DMS 273 treated with DMSO at 0.1 percent for 48 hours (cell line): ENCODE measurements at places on chromosomes 7 and 10.

DNA sequence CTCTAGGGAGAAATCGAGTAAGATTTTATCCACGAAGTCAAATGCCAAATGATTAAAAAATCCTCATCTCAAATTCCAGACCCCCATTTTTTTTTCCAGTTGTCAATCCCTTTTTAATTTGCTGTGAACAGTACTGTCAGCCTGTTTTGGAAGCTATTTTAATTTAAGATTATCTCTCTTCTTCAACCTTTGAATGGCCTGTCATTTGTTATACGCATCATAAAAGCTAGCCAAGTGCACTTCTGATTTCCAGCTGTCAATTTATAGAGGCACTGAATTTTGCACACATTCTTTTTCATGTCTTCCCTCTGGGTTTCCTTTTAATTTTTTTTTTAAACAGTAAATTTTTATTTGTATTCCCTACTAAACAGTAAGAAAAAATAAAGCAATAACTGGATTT lies 336.4 kb upstream of the HGF start:
- no peak for DNase-seq

- no peak for DNase-seq
Observed at GRCh38 chr10:48496831-48497779, 107.8 kb downstream of the ARHGAP22 start.

DNA sequence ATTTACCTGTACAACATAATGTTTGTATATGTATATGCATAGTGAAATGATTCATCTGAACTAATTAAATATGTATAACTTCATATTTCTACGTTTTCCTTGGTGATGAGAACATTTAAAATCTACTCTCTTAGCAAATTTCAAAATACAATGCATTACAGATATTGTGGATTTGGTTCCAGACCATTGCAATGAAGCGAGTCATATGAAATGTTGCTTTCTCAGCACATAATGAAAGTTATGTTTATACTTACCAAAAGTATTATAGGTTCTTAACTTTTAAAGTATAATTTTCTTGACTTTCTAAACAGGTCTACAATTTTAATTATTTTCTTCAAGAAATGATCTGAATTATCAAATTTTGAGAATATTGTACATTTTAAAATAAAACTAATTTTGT lies 189.2 kb downstream of the CSTF2T start:
- no peak for DNase-seq

GRCh38 chr10:25701652-25702051 lies 232.4 kb upstream of the MYO3A start:
- DNase-seq = no peak

- no peak for DNase-seq
Observed at GRCh38 chr7:148650232-148650858, 48.4 kb upstream of the CUL1 start.

GRCh38 chr10:47039562-47039913 lies 128.3 kb downstream of the PTPN20 start:
- DNase-seq = no peak

DNA sequence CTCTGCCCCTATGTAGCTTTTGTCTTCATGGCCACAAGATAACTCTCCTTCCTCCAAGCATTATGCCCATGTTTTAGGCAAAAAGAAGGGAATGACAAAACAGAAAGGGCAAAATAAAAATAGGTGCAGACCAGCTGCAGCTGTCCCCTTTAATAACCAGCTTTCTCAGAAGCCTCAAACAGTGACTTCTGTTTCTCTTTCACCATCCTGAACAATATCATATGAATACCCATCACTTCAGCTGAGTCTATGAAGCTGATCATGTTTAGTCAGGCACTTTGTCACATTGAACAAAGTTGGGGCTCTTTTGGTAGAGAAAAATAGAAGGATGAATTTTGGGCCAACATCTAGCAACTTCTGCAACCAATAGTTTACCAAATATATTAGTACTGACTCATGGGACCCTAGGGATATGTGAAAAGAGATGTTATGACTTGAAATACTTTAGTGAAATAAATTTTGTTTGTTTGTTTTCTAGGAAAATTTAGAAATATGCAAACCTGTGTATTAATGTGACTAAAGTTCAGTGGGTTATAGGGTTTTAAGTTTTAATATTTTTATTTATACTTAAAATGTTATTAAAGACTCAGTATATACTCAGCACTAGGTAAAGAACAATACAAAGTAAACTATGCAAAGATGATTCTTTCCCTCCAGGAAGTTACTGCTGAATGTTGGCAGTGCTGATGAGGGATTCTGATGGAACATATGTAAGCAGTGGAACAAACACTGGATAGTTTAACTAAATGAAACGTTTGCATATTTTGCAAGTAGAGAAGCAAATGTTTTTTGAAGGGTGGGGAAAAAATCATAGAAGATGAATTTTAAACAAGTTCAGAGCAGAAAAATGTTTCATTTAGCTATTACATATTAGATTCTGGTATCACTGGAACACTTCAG lies 133.7 kb downstream of the FOXP2 start:
- DNase-seq = no peak

DNA sequence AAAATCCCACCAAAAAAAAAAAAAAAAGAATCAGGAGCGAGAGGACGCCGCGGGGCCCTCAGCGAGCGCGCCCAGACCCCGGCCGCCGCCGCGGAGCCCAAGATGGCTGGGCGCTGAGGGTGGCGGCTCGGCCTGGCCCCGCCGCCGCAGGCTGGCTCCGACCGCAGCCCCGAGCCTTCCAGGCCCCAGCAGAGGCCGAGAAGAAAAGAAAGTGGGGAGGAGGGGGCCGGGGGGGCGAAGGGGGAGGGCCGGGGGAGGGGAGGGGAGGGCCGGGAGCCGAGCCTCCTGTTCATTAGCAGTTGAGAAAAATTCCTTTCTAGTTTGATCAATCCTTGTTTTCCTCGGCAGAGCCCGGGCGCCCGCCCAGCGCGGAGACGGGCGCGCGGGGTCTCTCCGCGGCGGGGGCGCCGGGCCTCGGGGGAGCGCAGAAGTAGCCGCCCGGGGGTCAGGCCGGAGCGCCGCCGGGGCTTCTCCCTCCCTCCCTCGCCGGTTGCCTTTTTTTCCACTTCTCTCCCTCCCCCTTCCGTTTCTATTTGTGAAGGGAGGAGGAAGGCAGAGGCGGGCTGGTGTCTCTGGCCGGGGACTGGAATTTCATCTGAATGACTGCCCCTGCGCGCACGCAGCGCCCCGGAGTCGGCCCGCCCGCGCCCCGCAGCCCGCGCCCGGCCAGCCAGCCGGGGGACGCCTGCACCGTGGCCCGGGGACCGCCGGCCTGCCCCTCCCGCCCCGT lies 778 bp upstream of the TRIM8 start:
- DNase-seq = no peak

GRCh38 chr7:83441-83840 lies 108.9 kb upstream of the FAM20C start:
- no peak for DNase-seq

GRCh38 chr10:52194716-52195115 lies 119.4 kb upstream of the DKK1 start:
- no peak for DNase-seq
